Osteoblast (primary cell): ENCODE measurements at places on chromosomes 2 and 18. TPM values are rescaled to one million over a fixed set of nuclear protein-coding genes. Genes with fewer than 3 reads are reported as not detected.

Gene CAPG
- total RNA-seq: 97.2 and 140 TPM in 2 replicates

Gene RAB27B
- total RNA-seq: 55.7 and 99.0 TPM in 2 replicates

Gene DSG3
- 1.4 and 1.8 TPM in 2 replicates for total RNA-seq

Gene HJURP
- total RNA-seq: 2.9 and 3.5 TPM in 2 replicates

DNA sequence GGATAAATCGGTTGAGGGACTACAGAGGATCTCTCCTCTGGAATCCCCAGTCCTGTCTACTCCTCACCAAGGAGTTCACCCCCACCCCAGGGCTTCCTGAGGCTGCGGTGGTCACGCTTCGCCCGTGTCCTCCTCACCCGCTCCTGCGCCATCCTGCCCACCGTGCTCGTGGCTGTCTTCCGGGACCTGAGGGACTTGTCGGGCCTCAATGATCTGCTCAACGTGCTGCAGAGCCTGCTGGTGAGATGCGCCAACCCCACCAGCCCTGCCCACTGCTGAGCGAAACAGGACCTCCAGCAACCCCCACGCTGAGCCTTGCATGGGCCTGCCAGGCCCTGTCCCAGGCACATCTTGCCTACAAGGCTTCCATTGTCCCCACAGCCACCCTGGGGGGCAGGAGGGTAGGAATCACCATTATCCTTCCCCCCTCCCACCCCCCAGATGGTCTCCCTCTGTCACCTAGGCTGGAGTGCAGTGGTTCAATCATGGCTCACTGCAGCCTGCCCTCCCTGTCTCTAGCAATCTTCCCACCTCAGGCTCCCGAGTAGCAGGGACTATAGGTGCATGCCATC lies 6.7 kb upstream of the CTDSP1 start:
- peak; percentile 41 for DNase-seq

- peak; percentile 53 for DNase-seq
Observed at GRCh38 chr2:3447789-3448317, 68.4 kb downstream of the TRAPPC12 start.

Gene LPIN2
- total RNA-seq: 47.7 and 48.1 TPM in 2 replicates

DNA sequence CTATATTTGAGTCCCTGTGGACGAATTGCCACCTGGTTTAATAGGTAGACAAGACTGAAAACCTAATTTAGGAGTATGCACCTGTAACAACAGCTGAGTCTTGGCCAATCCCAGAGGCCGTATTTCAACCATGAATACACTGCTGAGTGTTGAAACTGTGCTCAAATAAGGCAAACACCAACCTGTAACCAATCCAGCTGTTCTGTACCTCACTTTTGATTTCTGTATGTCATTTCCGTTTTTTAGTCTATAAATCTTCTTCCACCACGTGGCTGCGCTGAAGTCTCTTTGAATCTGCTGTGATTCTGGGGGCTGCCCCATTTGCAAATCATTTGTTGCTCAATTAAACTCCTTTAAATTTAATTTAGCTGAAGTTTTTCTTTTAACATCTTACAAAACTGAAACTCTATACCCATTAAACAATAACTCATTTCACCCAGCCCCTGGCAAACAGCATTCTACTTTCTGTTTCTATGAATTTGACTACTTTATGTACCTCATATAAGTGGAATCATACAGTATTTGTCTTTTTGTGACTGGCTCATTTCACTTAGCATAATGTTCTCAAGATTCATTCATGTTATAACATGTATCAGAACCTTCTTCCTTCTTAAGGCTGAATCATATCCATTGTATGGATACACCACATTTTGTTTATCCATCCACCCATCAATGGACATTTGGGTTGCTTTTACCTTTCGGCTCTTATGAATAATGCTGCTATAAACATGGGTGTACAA lies 7.5 kb upstream of the YPEL5 start:
- no peak for DNase-seq

GRCh38 chr2:191786694-191787093 lies 60.2 kb downstream of the CAVIN2 start:
- DNase-seq: no peak

- DNase-seq: no peak
Observed at GRCh38 chr2:31413862-31414550, 536 bp downstream of the XDH start.

DNA sequence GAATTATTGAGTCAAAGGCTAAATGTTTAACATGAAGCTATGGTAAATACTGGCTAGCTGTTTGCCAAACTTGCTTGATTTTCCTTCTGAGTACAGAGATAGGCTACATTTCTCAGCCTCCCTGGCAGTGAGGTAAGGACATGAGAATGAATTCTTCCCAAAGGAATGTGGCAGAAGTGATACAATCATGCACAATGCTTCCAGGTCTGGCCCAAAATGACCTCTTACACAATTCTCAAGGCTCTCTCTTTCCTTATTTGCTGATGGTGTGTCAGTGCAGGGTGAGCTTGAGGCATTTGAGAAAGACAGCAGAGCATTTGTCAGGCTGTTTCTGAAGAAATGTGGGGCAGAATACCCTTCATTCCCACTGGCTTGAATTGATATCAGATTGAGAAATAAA lies 95.6 kb upstream of the NABP1 start:
- peak; percentile 5 for DNase-seq

DNA sequence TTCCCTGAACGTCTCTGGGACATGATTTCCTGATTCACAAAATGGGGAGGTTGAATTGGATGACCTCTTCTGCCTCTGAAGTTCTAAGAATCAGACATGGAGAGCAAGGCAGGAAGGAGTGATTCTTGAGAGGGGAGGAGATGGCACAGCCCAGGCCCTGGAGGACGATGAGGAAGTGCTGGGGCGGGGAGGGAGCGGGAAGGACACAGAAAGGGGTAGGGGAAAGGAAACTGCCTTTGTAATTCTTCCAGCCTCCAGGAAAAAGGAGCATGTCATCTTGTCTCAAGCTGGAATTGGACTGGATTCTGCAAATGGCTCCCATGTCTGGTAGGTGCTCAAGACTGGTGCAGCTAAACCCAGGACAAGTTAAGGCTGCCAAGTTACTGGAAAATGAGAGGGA lies 97.0 kb upstream of the NCK2 start:
- DNase-seq: no peak
